ENCODE measurements at places on chromosomes 2 and 18. TPM values are rescaled to one million over a fixed set of nuclear protein-coding genes. Genes with fewer than 3 reads are reported as not detected.

The B3GNT7 gene
- total RNA-seq, result under 0.01 TPM

The TNFRSF11A gene
- 2.3 TPM for total RNA-seq

The TFPI gene
- 603 TPM for total RNA-seq

The AQP4 gene
- total RNA-seq, result not detected

The POTEI gene
- under 0.01 TPM for total RNA-seq

The TMEM247 gene
- total RNA-seq, result not detected

The PLEK gene
- total RNA-seq, result under 0.01 TPM

The NTSR2 gene
- total RNA-seq, result not detected

The NEU4 gene
- total RNA-seq, result not detected

The RPS27A gene
- total RNA-seq, result 1,586 TPM

The PIGN gene
- 39.6 TPM for total RNA-seq

The PPP1R1C gene
- total RNA-seq, result not detected

The ANKRD62 gene
- not detected for total RNA-seq

The MYL12A gene
- 1,623 TPM for total RNA-seq

The GPR75 gene
- 1.2 TPM for total RNA-seq

The SALL3 gene
- not detected for total RNA-seq

The TEKT4 gene
- not detected for total RNA-seq

The INHA gene
- not detected for total RNA-seq

The PPP1R7 gene
- total RNA-seq, result 43.5 TPM

The ALPG gene
- not detected for total RNA-seq

The VAMP8 gene
- total RNA-seq, result 34.1 TPM

The SIX3 gene
- total RNA-seq, result not detected

The DPYSL5 gene
- total RNA-seq, result not detected

The MDH1B gene
- under 0.01 TPM for total RNA-seq

The ITGA6 gene
- total RNA-seq, result 260 TPM

The NAT8 gene
- total RNA-seq, result not detected

The EFR3B gene
- 0.32 TPM for total RNA-seq

The GREB1 gene
- 0.30 TPM for total RNA-seq

The ZC3H6 gene
- total RNA-seq, result 1.4 TPM

The CREG2 gene
- total RNA-seq, result 0.97 TPM

The C2orf78 gene
- total RNA-seq, result not detected

The SULT1C2 gene
- total RNA-seq, result not detected

The DUSP19 gene
- 1.9 TPM for total RNA-seq

The SFT2D3 gene
- 5.2 TPM for total RNA-seq

The RASGRP3 gene
- 9.9 TPM for total RNA-seq

The PIEZO2 gene
- total RNA-seq, result 2.6 TPM

The TNFAIP6 gene
- 0.91 TPM for total RNA-seq

The WDFY1 gene
- 95.5 TPM for total RNA-seq

The IL36G gene
- not detected for total RNA-seq

The TMEM17 gene
- total RNA-seq, result 1.3 TPM

The UGT1A4 gene
- not detected for total RNA-seq

The MYOM1 gene
- total RNA-seq, result 0.91 TPM

The EMILIN1 gene
- total RNA-seq, result 1.9 TPM

The LPIN2 gene
- total RNA-seq, result 40.0 TPM

The GKN1 gene
- total RNA-seq, result not detected

The TBR1 gene
- under 0.01 TPM for total RNA-seq

The AUP1 gene
- 116 TPM for total RNA-seq

The FKBP7 gene
- total RNA-seq, result 25.7 TPM

The ME2 gene
- 51.6 TPM for total RNA-seq

The KCNK3 gene
- total RNA-seq, result not detected

The MAL gene
- not detected for total RNA-seq

The CEP76 gene
- 14.9 TPM for total RNA-seq

The SPATA3 gene
- total RNA-seq, result not detected

The TGIF1 gene
- 144 TPM for total RNA-seq

The FASTKD2 gene
- total RNA-seq, result 80.9 TPM

The RGPD4 gene
- total RNA-seq, result not detected

The ITGB6 gene
- total RNA-seq, result not detected
